ENCODE measurements at places on chromosomes 5 and 9.

DNA sequence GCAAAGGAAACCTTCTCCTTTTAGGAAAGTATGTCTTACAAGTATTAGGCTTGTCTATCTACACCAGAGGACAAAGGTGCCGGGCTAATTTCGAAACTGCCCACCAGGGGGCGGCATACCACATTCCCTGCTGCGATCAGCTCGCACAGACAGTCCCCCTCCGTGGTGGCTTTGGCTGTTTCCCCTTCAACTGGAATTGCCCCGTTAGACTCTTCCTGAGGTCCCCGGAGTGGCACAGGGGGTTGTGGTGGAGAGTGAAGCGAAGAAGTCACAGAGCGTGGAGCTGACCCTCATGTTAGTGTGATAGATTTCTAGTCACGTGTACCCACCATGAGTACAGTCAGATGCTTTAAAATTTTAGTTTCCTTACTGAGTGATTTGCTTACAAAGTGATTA, 17.5 kb downstream of the PTTG1 start:
- DNase-seq = no peak

DNA sequence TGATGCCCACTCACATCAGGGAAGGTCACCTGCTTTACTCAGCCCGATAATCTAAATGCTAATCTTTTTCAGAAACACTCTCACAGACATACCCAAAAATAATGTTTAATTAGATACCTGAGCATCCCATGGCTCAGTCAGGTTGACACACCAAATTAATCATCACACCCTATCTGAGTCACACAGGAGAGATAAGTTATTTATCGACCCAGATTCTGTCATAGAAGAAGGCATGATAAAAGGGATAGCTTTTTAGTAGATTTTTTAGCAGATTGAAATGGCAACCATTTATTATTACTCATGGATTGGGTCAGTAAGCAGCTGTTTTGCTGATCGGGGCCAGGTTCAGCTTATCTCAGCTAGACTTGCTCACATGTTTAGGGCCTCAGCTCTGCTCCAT, 97.8 kb upstream of the TYRP1 start:
- DNase-seq = no peak

GRCh38 chr5:149672701-149673476, 57.2 kb upstream of the PPARGC1B start:
- DNase-seq = no peak

DNA sequence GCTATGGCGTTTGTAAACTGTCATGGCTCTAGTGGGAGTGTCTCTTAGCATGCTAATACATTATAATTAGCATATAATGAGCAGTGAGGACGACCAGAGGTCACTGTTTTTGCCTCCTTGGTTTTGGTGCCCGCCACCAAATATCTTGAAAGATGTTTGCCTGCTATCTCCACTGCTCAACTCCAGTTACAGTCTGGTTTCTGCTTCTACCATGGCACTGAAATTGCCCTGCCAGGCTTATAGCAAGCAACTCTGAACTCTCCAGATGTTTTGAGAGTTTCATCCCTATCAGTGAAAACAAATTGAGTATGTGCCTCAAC, 122.1 kb upstream of the SPRY4 start:
- DNase-seq = no peak

GRCh38 chr5:132277256-132277655, 16.9 kb upstream of the SLC22A4 start:
- DNase-seq = no peak

DNA sequence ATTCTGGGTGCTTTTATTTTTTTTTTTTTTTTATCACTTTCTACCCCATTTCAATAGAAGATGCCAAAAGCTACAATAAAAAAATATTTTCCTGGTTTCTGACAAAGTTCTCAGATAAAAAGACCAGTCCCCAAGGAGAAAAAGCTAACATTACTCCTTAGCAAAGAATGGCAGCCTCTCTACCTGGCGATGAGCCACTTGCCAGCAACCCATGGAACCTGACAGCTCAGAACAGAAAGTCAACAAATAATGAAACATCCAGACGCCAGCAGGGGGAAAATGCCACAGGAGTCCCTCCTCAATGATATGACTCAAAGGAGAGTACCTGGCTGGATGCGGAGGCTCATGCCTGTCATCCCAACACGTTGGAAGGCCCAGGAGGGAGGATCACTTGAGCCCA, 123.2 kb downstream of the MYO10 start:
- no peak for DNase-seq

DNA sequence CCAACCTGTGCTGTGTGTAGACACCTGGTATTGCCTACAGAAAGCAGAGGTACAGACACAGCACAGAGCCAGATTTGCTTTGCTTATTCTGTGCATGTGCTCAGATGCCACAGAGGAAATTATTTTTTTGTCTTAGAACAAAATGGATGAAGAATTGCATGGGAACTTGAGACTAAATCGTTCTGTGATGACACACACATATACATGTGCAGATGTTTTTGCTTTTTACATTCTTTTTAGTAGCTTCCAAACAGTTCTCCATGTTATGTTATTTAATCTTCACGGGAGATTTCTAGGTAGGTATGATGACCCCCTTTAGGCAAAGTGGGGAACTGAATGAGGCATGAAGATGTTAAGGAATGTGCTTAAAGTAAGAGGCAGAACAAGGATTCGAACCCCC, 221.5 kb upstream of the PANK3 start:
- DNase-seq = no peak

DNA sequence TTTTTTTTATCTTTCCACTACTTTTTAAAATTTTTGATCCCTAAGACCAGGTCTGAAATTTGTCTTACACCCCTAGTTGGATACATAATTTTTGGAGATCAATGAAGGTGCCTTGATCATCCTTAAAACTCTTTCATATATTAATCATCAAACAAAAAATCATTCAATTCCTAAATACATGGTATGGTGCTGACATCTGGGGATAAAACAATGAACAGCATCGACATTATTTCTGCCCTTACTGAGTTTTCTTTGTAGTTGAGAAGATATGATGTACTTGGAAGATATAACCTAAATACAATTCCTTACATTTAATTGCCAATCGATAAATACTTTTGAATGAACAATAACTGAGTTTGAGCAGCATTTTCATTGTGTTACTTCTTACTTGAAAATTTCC, 18.3 kb downstream of the SPINK9 start:
- DNase-seq = no peak

GRCh38 chr5:119996128-119996527, 366.8 kb downstream of the FAM170A start:
- peak; percentile 4 for DNase-seq

DNA sequence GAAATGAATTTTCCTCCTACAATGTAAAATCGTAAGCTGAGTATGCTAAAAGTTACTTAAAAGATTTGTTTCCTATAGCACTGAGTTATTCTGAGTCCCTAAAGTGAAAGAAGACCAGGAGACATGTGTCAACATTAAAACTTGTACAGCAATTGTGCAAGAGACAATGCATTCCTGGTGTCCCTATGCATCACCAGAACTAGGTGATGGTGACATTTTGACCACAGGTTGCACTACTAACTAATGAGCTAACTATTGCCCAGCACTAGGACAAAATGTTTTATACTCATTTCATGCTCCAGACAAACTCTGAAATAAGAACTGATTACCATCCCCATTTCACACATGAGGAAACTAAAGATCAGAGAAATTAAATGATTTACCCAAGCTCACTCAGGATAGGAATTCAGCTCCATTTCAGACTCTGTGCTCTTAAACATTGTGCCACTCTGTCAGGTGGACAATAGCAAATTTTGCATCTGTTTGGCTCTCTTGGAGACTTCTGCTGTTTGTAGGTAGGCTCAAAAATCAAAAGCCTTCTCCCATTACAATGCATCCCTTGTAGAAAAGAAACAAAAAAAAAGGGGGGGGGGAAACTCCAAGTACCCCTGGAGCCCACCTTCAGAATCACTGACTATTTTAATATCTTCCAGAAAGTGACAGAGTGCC, 269.2 kb downstream of the ACTL7B start:
- DNase-seq = no peak

GRCh38 chr9:124105266-124105665, 93.7 kb downstream of the LHX2 start:
- no peak for DNase-seq

- DNase-seq = no peak
These were observed 50.8 kb downstream of the HMGCR start for GRCh38 chr5:75387806-75388205.

- DNase-seq = no peak
These were observed 60.7 kb upstream of the ANGPTL2 start for GRCh38 chr9:127182901-127183746.

DNA sequence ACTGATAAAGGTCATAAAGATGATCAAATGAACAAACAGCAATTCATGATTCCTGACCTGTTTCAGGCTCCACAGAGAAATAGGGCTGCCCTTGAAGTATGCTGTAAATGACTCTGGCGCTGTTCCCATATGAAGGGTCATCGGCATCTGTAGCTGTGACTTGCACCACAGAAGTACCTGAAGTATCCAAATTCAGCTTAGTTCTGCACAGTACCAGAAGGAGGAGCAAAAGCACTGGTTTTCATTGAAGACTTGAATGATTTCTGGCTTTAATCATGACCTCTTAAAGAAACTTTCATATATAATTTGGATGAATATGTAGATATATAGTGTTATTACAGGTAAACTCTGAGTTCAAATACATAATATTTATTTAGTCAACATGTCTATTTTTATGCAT, 109.1 kb downstream of the CDH10 start:
- no peak for DNase-seq

DNA sequence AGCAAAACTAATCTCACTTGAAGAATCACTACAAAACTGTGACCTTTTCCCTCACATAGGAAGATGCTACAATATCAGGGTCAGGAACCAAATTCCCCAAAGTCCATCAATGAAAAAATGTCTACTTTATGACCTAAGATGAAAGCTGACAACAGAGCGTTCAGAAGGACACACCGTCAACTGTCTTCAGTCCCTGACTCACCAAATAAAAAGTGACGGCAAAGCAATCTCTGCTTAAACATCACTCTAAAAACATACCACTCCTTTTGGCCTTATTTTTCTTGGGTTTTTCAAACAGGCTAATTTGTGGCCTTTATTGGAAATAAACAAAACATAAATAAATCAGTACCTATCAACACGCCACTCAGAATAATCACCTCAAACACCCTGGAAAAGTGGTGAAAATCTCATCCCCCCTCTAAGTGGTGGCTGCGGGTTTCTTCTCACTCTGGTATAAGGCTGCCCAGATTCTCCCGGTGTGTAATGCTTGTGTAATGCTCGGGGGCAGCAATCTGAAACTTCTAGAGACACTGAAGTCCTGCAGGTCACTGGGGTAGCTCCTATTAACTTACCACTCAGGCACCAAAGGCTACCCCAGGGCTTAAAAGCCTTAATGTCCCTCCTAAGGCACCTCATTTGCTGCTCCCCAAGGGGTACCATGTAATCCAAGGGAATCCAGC, 29.5 kb downstream of the SEMA4D start:
- no peak for DNase-seq

DNA sequence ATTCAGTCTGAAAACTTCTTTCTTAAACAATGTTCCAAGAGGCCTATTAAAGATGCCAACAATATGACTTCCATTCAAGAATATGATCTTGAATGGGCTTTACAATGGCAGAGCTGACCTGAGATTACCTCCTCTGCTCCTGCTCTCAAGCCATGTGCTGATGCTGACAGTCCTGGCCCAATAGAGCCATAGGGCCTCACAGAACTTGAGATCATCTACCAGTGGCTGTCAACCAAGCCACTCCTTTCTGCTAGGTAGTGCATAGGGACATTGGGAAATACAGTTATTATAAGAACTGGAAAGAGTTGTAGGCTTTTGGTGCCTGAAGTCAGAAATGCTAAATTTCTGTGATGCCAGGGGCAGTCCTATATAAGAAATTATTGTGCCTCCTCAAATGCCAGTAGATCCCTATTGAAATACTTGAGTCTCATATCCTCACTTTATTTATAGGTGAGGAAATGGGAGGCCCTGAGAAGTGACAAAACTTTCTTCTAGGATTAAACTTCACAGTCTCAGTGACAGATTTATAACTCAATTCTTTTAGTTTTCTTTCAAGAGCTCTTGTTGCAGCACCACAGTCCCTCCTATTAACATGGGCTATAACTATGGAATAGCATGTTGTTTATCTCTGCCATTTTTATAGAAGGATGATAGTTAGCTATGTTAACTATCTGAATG, 10.9 kb downstream of the GHR start:
- DNase-seq = no peak

DNA sequence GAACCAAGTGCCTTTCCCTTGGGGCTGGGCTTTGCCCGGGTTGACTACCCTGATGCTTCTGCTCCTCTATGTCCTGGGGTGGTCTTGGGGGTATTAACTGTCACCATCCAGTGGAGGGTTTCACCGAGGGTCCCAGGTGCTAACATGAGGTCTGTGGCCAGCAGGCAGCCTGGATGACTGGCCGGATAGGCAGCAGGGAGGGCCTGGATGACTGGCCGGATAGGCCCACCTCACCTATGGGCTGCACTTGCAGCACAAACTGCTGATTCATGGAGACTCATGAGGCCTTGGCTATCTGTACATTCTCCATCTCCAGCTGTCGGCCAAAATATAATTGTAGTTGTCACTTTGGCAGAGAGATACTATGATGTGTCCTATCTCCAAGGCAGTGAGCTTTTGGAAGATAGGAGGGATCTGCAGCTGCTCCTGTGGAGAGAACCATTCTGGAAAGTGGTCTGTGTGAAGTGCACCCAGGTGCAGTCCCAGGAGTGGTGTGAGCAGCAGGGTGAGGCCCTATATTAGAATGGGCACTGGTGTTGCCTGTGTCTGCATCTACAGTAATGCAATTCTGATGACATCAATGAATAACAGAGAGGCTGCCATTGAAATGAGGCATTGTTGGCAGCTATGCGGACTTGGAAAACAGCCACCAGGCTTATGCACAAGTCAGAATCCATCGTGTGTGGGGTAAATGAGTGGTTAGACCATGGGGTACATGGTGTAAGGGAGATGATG, 26.3 kb upstream of the CDKN2AIPNL start:
- DNase-seq = peak; percentile 63

GRCh38 chr9:136409557-136410455, 608 bp downstream of the ENTR1 start:
- DNase-seq = no peak

GRCh38 chr9:29285818-29286217, 1712.5 kb upstream of the C9orf72 start:
- no peak for DNase-seq

GRCh38 chr5:153399595-153399994, 90.9 kb upstream of the GRIA1 start:
- DNase-seq = no peak

- no peak for DNase-seq
These were observed 135.4 kb downstream of the RGS3 start for GRCh38 chr9:113598883-113599282.

DNA sequence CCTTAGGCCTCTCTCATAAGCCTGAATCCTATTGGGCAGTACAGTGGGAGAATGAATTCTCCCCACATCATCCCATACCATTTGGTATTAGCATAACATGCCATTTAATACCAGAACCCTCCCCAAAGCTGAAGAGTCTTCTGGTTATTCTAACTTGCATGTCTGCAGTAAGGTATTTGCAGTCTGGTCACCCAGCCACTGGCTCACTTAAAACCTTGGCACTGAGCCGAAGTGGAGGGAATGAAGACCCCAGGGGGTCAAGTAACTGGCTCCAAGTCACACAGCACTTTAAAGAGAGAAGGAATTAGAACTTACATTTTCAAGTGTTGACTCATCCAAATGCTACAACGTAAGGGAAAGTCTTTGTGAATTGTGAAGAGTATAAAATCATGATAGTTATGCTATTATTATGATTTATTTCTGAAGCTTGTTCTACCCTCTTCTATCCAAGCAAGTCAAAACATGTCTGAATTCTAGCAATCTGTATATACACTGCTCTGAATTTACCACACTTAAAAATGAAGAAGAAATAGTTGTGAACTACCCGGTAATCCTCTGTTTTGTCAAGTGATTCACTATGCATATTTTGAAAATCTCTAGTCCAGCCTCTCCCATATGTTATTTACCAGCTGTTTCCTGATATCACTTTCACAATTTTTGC, 28.5 kb downstream of the GLRA1 start:
- DNase-seq = peak; percentile 3
